ENCODE measurements at places on chromosomes 2 and 18. TPM values are rescaled to one million over a fixed set of nuclear protein-coding genes. Genes with fewer than 3 reads are reported as not detected.

CDH20 gene
- 3.9 TPM for polyA plus RNA-seq

IL36B gene
- not detected for polyA plus RNA-seq

DNA sequence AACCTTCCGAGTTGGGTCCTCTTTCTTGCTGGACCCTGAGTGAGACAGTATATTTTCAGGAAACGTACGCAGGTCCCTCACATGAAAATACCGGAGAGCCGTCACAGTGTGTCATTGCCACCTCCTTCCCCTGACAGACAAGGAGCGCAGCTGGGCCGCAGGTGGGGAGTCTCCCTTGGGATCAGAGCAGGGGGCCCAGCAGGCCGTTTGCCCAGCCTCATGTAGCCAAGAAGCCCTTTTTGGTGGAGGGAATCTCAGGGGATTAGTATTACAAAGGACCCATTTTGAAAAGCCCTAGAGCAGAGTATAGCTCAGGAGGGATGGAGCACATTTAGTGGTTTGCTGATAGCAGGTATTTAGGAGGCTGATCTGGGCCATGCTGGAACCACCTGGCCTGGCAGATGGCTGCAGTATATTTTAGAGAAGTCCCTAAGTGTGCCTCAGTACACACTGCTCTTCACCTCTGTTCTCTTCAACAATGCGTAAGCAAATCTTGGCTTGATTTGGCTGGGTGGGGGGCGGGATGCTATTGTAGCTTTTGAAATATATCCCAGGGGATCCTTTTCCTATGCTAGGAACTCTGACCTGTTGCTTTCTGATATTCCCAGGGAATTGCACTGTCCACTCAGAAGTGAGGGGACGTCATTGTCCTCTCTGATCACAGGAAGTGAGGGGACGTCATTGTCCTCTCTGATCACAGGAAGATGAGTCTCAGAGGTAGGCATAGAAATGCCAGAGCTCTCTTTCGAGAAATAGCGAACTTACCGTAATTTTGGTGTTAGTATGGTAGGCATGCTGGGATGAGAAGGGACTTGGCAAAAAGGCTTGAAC, 171.9 kb downstream of the HRH4 start:
- no peak for DNase-seq

GRCh38 chr2:55148269-55148668, 83.8 kb downstream of the CLHC1 start:
- DNase-seq, result no peak

DNA sequence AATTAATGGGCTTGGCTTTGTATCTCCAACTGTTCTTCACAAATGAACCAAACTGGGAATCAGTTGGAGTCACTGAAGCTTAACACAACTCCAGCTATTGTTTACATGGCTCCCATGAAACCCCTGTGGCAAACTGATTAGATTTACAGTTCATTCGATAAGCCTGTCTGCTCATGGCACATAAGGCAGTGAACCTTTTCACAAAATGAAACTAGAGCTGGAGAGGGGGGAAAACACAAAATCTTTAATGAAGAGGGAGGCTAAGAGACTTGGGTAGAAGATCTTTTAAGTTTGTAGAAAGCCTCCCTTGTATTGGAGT, 11.6 kb upstream of the ITGA6 start:
- DNase-seq, result no peak

GRCh38 chr2:223306371-223306770, 254.4 kb downstream of the KCNE4 start:
- DNase-seq, result no peak

DNA sequence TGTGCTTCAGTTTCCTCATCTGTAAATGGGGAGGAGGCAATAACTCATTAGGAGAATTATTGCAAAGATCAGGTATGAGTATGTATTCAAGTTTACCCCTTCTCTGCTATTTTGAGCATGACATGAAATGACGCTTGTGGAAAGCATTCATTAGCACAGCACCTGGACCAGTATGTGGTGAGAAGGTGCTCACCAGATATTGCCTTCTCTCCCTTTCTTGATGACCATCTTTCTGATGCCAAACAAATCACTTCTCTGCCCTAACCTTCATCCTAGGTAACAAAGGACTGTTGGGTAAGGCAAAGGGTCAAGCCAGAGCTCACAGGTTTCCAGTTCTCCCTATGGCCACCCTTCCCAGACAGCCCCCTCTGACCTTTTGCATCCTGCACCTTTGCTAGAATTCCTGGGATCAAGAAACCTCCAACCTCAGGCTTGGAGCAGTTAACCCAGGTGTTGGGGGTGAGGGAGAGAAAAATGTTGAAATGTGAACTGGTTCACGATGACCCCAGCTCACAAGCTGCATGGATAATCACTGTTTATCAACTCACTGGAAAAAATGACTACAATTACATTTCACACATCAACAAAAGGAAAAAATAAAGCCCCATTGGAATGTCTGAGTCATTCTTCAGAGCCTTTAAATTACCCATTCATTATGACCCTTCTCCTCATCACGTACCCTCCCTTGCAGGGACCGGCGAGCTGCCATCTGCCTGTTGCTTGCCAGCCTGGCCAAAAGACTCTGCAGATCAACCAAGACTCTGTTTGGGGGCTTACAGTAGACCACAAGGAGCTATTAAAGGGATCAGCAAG, 41.6 kb downstream of the LBH start:
- DNase-seq, result no peak

- DNase-seq, result no peak
These were observed 29.8 kb downstream of the KCNE4 start for GRCh38 chr2:223081789-223082188.

DNA sequence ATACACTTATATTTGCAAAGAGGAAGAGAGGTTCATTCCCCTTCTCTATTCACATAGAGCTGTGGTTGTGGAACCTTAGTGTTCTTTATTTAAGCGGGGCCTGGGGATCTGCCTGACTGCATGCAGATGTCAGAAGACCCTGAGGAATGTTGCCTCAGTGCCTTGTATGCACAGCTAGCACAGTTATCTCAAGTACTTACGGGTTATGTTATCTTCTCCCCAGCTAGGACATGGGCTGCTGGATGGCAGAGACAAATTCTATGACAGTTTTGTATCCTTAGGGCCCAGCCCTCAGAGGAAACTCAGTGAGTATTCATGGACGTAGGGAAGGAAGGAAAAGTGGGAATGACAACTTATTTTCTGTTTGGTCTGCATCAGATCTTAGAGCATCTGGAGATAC, 37.7 kb upstream of the RTN4 start:
- no peak for DNase-seq

- DNase-seq, result no peak
These were observed 521.3 kb upstream of the SALL3 start for GRCh38 chr18:78458356-78458755.

DNA sequence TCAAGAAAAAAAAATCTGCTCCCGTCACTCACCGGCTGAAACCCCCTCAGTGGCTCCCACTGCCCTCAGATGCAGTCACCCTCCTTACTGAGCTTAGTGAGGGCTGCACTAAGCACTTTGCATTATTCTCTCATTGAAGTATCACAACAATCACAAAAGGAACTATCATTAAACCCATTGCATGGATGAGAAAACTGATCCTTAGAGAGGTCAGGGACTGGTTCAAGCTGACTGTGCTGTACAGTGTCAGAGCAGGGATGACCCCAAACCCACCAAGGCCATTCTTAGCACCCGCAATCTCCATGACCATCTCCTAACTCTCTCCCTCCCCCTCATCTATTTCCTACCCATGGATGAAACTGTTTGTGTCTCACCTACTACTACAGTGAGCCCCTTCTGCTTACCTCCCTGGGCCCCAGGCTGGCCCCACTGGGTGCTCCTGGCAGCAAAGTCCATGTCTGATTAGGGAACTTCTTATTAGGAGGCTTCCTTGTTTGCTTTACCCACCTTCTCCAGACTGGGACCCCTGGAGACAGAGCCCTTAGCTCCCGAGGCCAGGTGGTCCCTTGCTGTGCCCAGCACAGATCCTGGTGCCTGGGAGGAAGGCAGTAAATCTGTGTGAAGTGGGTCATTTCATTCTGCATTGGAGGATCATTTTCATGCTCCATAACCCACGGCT, 139.3 kb upstream of the ID2 start:
- no peak for DNase-seq

DNA sequence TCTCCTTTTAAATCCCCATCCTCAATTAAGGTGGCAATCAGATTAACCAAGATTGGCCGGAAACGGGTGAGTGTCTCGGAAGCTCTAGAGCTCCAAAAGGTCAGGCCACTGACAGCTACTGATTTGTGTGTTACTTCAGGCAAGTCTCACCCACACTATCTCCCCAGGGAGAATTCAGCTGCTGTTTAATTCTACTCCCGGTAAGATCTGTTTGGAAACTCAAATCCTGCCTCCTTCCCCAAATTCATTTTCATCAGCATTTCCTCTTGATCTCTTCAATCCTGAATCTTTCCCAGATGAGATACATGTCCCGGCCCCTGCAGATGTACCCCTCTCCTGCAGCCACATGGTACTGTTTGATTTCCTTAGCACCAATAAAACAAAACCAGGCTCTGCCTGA, 34.9 kb downstream of the EFR3B start:
- no peak for DNase-seq

GRCh38 chr2:120988700-120989511, 253.2 kb downstream of the GLI2 start:
- DNase-seq, result no peak

DNA sequence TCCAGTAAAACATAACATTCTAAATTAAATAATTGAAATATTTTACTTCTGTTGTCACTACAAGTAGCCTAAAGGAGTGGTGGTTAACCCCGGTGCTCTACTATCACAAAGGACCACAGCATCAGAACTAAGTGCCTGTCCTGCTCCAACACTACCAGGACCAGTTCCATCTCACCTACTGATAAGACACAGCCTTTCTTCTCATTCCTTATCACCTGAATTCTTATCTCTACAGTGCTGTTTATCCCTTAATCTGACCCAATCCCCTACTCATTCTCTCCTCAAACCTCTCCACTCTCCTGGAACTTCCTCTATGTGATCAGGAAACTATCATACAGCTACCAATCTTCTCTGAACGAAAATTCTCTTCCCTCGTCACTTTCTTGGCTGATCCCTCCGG, 80.2 kb downstream of the ITSN2 start:
- no peak for DNase-seq

DNA sequence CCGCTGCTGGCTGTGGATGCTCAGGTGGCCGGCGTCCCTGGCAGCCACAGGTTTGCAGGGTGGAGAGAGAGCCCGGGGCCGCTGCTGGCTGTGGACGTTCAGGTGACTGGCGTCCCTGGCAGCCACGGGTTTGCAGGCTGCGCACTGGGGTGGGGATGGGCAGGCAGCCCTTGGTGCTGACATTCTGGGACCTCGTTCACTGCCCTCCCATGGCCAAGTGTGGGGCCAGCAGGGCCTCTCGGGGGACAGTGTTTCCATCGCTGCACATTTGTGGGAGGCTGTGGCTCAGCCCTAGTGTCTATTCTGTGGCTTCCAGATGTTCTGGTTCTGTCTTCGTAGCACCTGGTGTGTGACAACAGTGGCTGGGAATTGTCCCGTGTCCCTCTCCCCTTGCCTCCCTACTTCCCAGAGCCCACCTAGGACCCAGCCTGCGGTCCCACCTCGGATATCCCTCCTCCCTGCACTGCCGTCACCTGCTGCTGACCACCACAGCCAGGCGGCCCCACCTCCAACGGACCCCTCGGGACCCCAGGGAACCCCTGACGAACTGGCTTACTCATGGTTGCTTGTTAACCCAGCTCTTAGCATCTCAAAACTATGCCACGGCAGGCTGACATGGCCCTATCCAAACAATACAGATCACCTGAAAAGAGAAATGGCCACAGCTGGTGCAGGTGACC, 915 bp downstream of the CROCC2 start:
- no peak for DNase-seq

- no peak for DNase-seq
These were observed 16.3 kb upstream of the GTF2A1L start for GRCh38 chr2:48601349-48601748.

- no peak for DNase-seq
These were observed 69.7 kb upstream of the ZNF516 start for GRCh38 chr18:76564655-76565237.

DNA sequence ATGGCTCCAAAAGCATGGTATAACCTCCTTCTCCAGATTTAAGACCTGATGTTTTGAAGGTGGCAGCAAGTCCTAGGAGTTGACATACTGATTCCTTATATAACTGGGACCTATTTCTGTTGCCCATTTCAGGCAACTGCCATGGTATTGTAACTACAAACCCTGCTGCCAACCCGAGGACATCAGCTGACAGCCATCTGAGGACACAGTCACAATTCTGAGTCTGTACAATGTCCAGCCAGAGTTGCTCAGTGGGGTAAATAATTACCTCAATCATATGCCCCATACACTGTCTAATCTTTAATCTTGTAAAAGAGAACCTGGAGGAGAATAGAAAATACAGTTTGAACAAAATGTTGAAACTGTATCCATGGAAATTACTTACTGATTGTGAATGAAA, 8.7 kb upstream of the GAREM2 start:
- DNase-seq, result no peak

DNA sequence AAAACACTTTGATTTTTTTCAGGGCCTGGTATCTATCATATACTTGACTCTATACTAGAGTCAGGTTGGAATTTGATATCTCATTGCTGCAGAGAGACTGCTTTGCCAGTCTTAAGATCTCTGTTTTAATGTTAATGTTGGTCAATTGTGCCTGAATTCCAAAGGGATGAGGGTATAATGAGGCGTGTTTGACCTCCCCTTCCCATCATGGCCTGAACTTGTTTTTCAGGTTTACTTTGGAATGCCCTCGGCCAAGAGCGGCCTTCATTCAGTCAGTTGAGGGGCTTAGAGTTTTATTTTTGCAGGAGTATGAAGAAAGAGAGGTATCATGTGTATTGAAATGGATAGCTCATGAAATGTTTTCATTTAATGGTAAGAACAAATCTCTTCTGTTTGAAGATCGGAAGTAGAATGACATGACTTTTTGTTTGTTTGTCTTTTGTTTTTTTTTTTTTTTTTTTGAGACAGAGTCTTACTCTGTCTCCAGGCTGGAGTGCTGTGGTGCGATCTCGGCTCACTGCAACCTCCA, 119.0 kb downstream of the KIAA1328 start:
- DNase-seq, result no peak

DNA sequence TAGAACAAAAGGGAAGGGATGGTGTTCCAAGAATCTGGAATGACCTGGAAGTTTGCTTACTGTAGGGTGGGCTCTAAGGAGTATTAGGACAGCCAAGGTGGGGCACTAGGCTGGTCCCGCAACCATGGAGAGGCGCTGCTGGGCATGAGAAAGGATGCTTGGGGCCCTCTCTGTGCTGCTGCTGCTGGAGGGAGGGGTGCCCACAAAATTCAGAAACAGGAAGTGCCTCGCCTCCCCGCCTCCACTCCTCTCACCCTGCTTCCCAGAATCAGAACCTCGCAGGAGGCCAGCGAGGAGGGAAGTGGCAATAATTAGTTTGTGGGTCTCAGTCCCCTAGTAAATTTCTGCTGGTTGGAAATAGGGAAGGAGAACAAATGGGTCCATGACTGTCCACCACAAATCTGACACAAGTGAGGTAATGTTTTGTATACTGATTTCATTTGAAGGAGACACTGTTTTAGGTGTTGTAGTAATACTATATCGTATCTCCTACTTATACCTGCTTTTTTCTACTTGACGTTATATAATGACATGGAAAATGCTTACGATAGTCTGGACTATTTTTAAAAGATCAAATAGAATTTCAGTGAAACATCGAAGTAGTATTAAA, 7.9 kb upstream of the PDCL3 start:
- DNase-seq, result no peak
